ENCODE measurements at places on chromosomes 12 and 14.

DNA sequence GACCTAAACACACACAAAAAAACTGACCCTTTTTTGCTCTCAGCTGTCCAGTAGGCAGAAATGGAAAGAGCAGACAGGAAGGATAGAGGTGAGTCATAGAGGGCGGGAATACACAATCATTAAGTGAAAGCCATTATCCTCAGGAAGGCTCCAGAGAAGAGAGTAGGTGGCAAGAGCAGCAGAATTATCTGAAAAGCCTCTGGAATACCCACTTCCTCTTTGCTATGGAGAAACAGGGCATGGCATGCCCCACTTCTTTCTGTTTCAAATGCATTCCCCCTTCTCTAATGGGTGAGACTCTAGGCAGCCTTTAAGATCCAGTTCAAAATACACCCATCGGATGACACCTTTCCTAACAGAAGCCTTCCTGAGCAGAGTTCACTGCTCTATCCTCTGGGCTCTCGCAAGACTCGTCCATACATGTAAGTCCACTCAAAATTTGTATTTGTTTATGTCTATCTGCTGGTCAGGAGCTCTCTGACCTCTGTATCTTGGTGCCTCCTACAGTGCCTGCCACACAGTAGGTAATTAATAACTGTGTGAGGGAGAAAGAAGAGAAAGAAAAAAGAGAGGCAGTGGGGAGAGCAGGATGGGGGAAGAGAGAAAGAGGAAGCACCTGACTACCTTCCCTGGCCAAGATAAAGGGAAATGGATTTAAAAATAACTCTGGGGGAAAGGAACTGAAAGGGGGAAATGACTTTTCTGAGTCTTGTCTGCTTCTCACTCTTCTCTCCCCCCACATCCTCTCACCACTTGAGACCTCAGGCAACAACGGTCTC lies 8.5 kb downstream of the KLHL33 start:
- DNase-seq, result no peak

- no peak for DNase-seq
These were observed 56.2 kb upstream of the NID2 start for GRCh38 chr14:52124791-52125684.

GRCh38 chr14:69692594-69692993 lies 74.3 kb upstream of the SRSF5 start:
- no peak for DNase-seq

- DNase-seq, result no peak
These were observed 1.1 kb upstream of the PRKAG1 start for GRCh38 chr12:49019443-49020324.

DNA sequence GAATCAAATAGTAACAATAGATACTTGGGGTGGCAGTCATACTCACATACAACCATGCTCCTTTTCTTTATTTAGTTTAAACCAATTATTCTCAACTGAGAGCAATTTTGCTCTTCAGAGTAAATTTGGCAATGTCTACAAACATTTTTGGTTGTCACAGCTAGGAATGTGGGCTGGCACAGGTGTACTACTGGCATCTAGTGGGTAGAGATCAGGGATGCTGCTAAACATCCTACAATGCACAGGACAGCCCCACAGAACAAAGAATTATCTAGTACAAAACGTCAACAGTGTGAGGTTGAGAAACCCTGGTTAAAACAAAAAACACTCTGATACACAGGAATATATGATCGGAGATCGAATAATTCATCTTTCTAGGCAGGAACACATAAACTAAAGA lies 186.5 kb downstream of the NELL2 start:
- no peak for DNase-seq

GRCh38 chr14:54568821-54569595 lies 2.1 kb downstream of the SAMD4A start:
- no peak for DNase-seq

GRCh38 chr12:84826925-84827324 lies 85.7 kb downstream of the SLC6A15 start:
- no peak for DNase-seq

- no peak for DNase-seq
These were observed 3.2 kb downstream of the SLC38A6 start for GRCh38 chr14:60984196-60984595.

- no peak for DNase-seq
These were observed 325.0 kb downstream of the CCER1 start for GRCh38 chr12:90630006-90630405.

- DNase-seq, result no peak
These were observed 106.5 kb downstream of the CEP83 start for GRCh38 chr12:94353130-94353529.
